ENCODE measurements at places on chromosomes 11 and 22.

DNA sequence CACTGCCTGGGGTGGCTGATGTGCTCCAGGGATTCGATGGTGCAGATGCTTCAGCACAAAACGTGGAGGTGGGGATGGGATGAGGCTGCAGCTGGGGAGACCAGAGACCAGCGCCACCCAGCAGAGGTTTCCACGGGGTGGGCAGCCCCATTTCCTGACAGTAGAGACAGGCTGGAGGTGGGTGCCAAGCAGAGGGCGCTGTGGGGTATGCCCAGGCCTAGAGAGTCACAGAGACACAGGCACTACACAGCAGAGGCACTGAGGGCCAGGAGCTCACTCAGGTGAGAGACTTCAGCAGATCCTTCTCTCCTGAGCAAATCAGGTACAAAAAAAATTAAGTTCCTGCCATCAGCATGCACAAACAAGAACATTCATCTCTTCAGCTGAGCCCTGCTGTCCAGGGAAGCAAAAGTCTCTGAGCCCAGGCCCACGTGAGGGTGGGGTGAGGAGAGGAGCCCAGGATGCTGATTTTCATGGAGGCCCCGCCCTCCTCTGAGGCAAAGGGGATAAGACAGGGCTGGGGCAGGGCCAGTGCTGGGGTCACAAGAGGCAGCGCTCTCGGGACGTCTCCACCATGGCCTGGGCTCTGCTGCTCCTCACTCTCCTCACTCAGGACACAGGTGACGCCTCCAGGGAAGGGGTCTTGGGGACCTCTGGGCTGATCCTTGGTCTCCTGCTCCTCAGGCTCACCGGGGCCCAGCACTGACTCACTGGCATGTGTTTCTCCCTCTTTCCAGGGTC lies 53.1 kb downstream of the GGTLC2 start:
- no peak for DNase-seq

DNA sequence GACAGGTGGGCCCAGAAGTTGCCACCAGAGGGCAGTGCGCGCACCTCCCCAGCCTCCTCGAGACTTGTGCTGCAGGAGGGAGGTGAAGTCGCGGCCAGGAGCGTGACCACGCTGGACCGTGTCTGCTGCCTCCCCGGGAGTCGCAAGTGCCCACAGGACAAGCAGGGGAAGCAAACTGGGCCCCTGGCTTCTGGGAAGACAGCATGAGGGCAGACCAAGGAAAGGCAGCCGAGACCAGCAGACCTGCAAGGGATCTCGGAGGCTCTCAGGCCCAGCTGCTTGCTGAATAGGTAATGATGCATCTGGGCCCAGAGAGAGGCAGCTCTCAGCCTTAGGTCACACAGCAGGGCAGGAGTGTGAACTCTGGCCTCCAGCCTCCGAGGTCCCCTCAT lies 17.0 kb upstream of the IL2RB start:
- DNase-seq: peak; percentile 70

DNA sequence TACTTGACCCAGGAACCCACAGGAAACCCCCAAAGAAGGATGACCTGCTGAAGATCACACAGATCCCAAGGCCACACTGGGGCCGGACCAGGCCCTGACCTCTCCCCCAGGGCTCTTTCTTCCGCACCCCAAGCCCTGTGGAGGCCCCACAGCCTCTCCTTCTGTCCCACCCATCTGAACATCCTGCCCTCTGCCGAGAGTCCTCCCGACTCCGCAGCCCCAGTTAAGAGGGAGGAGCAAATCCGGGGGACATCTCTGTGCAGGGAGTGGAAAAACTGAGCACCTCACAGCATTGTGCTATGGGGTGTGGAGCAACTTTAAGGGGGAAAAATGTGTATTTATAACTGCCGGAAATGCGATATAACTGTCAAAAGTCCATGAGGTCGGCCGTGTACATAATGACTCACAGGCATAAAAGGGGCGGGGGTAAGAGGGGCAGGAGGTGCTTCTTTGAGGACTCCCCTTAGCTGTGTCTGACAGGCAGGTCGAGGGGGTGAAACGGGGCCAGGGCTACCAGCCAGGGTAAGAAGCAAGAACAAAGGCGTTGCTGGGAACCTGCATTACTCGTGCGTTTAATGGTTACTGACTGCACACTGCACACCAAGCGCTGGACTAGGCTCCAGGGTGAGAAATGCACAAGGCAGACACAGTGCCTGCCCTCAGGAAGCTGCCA lies 57.2 kb downstream of the WNT11 start:
- DNase-seq: no peak

- no peak for DNase-seq
These were observed 28.7 kb downstream of the TPBGL start for GRCh38 chr11:75269367-75269660.

- DNase-seq: no peak
These were observed 11.6 kb upstream of the GNAZ start for GRCh38 chr22:23058481-23059283.

DNA sequence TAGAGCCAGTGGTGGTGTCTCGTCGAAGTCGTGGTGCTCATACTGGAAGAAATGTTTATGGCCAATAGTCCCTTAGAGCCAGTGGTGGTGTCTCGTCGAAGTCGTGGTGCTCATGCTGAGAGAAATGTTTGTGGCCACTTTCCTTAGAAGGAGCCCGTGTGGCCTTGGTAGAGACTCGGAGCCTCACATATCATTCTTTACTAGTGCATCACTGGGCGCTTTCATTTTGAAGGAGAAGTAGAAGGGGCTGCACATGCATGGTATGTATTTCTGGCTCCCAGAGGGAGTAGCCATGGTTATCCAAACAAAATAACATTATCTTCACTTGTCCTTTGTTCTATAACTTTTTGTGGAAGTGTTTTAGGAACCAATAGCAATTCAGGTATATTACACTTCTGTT lies 69.5 kb downstream of the JAM3 start:
- DNase-seq: no peak

DNA sequence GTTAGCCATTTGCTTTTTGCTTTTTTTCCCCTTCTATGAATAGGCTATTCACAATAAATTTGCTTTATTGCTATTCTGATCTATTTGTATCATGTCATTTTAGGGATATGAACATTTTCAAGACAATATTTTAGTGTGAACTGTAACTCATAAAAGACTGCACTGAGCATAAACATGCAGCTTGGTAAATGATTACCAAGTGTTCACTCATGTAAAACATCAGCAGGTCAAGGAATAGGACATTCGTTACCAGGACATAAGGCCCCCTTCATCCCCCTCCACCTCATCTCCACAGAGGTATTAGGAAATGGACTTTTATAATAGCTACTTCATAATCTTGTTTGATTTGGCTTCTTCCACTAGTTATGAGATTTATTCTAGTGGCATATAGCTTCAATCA lies 12.4 kb downstream of the NLRP14 start:
- no peak for DNase-seq

- DNase-seq: no peak
These were observed 65.4 kb downstream of the CCDC34 start for GRCh38 chr11:27297616-27298015.

- DNase-seq: no peak
These were observed 16.6 kb downstream of the TBC1D10A start for GRCh38 chr22:30309951-30310741.

DNA sequence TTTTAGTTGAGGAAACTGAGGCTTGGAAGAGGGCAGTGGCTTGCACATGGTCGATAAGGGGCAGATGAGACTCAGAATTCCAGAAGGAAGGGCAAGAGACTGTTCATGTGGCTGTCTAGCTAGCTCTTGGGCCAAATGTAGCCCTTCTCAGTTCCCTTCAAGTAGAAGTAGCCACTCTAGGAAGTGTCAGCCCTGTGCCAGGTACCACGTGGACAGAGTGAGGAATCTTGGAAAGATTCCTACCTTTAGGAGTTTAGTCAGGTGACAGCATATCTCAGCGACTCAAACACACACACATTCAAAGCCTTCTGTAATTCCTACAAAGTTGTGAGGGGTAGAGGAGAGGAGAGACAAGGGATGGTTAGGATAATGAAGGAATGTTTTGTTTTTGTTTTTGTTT lies 18.3 kb downstream of the PIK3IP1 start:
- DNase-seq: no peak

- no peak for DNase-seq
These were observed 44.0 kb downstream of the IGF2 start for GRCh38 chr11:2095198-2095520.

DNA sequence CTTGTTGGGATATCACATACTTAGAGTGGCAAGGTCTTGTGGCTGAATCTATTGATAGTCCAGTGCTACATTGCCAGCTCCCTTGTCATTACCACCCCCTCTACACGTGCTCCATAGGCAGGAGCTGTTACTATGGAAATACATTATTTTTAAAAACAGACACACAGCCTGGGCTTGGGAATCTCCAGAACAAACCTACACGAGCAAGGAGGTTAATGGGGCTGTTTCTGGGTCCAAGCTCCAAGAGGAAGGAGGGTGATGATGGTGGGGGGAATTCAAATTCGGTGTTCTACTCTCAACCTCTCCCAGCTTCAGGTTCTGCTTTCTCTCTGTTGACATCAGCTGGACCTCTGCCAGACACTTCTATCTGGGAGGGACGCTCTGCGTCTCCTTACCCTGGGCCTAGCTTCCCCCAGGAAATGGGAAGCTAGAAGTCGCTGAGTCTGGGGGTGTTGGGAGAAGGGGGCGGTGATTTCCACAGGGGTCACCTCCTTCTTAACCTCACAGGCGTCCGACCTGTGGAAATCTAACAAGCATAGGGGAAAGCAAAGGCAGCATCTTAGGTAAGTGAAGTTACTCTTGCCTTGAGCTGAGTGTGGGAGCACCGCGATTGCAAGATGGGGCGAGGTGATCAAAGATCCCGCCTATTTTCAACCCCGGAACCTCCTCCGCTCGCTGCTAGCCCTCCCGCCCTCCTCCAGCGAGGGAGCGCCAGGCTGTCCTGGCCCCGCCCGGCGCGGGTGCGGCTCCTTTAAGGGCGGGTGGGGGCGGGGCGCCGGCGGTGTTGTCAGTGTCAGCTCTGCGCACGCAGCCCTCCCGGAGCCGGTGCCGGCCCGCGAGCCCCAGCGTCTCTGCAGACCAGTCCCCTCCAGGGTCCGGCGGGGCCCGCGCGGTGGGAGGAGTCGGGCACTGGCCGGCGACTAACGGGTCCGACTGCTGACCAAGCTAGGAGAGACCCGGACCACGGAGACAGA lies at the start of gene C2CD2L:
Gene C2CD2L, plus strand, starts transcription at position 781 of the 974 bp plus-strand sequence. CDS start 398 bp downstream, outside the sequence.
- DNase-seq: peak; percentile 78

- DNase-seq: no peak
These were observed 4.9 kb downstream of the DENND5A start for GRCh38 chr11:9259981-9260837.

- no peak for DNase-seq
These were observed 71.0 kb downstream of the SYN3 start for GRCh38 chr22:32987081-32987631.

DNA sequence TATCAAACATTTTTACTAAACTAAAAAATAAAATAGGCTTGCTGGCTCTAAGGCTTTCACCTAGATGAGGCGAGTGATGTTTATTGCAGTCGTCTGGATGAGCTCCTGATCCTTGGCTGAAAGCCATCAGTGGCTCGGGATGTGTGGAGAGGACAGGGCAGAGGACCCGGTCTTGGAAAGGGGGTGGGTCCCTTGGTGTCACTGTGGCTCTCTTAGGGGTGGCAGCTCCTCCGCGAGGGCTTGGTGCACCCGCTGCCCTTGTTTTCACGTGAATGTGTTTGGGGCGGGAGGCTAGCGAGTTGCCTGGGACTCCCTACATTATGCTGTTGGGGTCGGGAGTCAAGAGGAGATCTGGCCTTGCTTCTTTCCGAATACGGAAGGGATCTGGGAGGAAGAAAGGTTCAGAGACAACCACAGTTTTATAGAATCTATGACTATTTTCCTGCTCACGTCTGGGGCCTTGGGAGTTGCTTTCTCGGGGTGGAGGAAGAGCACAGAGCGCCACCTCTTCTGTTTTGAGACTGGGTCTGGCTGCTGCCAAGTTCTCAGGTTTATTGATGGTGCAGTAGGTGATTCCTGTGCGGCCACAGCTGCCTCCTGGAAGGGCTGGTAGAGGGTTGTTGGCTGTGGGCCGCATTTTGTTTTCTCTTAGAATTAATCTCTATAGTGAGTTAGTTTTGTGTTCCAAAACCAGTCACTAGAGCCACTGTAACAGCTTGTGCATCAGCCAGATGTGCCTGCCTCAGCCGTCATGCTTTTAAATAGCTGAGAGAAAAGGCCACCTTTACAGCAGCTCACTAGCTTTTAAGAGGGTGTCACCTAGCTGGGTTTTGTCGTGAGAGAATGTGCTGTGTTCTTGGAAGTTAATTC lies 12.8 kb downstream of the TBC1D22A start:
- DNase-seq: no peak

DNA sequence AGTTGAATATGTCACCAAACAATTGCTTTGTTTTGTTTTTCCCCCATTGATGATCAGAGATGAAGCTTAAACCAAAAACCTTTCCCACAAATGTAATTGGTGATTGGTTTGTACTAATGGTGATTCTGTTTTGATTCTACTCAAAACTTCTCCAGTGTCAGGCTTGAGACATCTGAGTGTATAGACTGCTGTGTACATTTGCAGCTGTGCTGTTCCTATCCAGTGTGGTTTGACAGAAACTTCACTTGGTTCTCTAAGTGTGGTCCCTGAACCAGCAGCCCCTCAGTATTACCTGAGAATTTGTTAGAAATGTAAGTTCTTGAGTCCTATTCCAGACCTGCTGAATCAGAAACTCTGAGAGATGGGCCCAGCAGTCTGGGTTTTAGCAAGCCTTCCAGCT lies 84.8 kb downstream of the PPP6R3 start:
- DNase-seq: no peak

DNA sequence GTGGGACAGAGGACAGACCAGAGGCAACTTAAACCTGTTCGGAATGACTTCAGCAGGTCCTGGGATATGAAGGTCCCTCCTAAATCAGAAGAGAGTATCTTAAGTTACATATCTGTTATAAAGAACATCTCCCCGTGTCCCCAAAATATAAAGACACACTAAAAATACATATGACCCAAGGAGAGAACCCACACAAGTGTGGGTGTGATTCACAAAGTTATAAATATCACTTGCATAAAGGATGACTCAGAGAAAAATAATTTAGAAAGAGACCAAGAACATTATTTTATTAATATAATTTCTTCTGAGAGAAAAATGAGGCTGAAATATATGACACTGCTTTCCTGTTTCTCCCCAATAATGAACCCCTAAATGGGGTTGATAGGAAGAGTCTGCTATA lies 14.2 kb downstream of the OR5B21 start:
- no peak for DNase-seq

DNA sequence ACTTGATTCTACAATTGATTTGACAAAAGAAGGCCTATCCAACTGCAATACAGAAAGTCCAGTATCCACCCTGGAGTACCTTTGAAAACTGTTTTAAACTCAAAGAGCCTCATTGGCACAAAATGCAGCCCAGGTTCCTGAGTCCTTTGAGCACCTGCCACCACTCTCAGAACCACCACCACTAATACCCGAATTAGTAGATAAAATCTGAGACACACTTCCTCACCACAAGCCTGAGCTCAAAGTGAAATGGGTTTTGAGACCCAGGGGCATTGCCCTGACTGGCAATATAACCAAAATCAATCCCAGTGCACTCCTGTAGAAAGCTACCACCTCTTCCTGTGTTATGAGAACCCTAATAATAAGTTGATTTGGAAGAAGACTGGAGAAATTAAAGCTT lies 215.7 kb downstream of the CSNK2A3 start:
- DNase-seq: no peak

DNA sequence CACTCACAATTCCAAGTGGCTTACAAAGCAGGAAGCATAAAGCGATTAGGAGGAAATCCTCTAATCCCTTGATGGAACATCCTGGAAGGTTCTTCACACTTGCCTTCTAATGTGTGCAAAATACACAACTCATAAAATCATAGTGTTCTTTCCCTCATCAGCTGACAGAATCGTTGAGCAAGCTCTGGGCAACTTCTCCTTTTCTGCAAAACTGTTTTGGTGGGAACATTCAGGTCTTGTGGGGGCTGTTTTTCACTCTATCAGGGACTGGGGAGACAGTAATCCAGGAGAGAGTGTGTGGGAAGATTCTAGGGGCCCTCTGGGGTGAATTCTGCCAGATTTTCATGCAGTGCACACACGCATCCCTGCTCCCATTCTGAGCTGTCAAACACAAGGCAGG lies 53.2 kb downstream of the IRAG1 start:
- no peak for DNase-seq

Data from stimulated activated CD8-positive, alpha-beta memory T cell treated with anti-CD3 and anti-CD28 coated beads, Interleukin-2, amount 100 ng/mL, for 1 hour (primary cell).